ENCODE measurements at places on chromosomes 5 and 9. TPM values are rescaled to one million over a fixed set of nuclear protein-coding genes. Genes with fewer than 3 reads are reported as not detected.

DNA sequence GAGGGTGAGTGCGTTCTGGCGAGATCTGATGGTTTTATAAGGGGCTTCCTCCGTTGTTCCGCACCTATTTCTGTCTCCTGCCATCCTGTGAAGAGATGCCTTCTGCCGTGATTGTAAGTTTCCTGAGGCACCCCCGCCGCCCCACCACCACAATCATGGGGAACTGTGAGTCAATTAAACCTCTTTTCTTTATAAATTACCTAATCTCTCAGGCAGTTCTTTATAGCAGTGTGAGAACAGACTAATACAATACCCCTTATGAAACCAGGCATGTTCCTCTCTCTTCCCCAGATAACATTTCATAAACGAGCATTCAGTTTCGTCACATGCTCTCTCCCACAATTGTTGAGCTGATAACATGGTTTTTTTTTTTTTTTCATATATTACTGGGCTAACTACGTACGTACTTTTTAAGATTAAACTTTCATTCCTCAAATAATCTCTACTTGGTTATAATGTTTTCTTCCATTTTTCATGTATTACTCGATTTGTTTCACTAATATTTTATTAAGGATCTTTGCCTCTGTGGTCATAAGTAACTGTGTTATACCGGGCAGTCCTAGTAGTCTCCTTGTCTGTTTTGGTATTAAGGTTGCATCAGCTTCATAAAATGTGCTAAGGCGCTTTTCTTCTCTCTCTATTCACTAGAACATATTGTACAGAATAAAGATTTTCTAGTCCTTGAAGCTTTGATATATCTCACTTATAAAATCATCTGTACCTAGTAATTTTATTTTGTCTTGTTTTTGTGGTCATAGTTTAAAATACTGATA lies 64.9 kb upstream of the MVB12B start:
- DNase-seq: no peak

Gene IFNA2
- not detected for total RNA-seq

DNA sequence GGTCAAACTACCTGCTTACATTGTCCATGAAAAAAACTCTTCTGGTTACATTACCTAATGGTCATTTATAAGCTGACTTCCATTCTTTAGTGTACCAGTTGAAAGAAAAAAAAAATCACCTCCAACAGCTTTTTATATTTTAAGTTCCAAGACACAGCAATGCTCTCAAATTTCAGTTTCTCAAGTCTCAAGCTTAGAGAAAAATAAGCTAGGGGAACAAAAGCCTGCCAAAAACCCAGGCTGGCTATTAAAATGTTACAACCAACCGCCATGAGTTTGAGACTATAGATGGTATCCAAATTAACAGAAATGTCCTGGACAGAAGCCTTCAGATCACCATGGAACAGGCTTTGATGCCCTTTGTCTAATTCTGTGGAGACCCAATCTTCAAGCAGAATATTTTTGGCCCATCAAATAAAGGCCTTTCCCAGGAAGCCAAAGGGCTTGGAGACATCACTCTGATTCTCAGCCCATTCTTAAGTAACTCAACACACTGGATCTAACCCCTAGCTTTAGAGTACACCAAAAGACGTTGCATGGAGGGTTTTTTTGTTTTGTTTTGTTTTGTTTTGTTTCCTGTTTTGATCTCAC lies 343.7 kb downstream of the GLIS3 start:
- no peak for DNase-seq

GRCh38 chr5:21219251-21219650 lies 1231.3 kb upstream of the CDH18 start:
- DNase-seq: no peak

DNA sequence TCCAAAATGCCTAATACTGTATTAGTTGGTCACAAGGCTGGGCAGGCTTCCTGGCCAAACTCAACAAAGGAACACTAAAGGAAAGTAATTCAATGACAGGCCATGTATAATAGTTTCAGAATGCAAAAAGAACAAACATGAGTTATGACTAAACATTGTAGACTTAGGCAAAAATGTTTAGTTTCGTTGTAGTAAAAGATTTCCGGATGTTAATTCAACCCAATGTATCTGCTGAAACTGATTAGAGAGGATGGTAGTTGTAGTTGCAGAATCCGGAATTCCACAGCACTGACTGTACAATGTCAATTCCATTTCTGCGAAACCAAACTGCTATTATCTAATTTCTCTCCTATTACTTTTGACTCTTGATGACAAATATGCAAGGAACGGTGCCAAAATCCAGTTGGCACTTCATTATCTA lies 117.9 kb upstream of the FST start:
- no peak for DNase-seq

DNA sequence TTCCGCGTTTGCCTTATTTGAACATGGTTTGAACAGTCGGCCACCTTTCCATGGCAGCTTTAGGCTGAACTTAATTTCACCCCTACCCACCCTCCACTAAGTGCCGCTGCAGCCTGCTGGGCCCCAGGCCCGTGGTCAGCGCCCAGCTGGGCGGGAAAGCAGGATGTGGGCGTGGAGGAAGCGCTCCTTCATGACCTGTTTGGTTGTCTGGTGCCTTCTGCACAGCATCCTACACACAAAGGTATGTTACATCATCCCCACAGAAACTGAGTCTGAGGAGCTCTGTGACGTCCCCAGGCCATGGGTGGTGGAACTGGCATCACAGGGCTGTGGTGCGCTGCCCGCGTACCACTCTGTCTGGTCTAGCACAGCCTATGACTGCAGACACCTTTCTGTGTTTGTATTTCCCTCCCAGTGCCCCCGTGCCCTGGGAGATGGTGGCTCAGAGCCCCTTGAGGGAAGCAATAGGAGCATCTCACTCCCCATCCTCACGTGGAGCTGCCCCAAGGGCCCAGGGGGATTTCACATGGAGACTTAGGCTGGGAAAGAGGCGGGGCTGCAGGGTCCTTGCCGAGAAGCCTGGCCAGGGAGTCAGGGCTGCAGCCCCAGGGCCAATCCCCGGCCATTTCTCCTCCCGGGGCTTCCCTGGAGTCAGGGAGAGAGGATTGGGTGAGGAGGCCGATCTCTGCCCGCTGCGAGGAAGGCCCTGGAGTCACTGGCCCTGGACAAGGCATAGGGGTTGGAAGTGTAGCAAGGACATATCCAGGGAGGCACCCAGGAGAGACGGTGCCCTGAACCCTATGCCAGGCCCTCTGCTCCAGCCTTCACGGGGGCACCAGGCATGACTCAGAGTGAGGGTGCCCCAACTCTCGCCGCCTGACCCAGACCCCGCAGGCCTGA lies 37.5 kb upstream of the SUSD3 start:
- DNase-seq: no peak

DNA sequence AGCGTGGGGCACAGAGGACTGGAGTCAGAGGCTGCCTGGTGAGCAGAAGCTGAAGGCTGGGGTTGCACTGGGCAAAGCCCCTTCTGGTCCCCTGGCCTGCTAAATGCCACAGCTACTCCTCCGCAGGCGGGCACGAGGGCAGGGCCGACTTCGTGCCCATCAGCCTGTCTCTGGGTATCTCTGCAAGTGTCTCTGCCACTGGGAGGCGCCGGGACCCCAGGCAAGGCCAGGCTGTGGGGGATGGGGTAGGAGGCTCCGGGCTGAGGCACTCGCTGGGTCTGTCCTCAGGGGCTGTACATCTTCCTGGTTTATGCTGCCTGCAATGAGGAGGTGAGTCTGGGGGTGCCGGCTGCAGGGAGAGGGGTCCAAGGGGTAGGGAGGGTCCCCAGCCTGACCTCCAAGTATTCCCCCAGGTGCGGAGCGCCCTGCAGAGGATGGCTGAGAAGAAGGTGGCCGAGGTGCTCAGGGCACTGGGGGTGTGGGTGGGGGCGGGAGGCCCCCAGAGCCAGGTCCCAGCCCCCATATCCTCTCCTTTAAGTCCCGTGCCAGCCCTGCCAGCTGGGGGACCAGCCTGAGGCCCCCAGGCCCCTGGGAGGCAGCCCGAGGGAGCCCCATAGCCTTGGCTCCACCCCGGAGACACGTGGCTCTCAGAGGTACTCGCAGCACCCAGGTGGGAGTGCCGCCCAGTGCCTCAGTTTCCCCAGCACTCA lies 25.1 kb downstream of the ADGRD2 start:
- no peak for DNase-seq

GRCh38 chr5:167872791-167873190 lies 418.7 kb upstream of the WWC1 start:
- no peak for DNase-seq

DNA sequence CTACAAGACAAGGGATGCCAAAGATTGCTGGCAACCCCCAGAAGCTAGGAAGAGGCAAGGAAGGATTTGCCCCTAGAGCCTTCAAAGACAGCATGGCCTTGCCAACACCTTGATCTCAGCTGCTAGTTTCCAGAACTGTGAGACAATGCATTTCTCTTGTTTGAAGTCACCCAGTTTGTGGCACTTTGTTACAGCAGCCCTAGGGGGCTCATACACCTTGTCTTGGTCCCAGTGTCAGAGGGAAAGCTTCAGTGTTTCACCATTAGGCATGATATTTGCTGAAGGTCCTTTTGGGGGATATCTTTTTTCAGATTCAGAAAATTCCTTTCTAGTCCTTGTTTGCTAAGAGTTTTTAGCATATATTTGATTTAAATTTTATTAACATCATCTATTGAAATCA lies 3.1 kb upstream of the PPIC start:
- DNase-seq: no peak

- no peak for DNase-seq
Observed at GRCh38 chr5:153926201-153926600, 112.5 kb downstream of the FAM114A2 start.

DNA sequence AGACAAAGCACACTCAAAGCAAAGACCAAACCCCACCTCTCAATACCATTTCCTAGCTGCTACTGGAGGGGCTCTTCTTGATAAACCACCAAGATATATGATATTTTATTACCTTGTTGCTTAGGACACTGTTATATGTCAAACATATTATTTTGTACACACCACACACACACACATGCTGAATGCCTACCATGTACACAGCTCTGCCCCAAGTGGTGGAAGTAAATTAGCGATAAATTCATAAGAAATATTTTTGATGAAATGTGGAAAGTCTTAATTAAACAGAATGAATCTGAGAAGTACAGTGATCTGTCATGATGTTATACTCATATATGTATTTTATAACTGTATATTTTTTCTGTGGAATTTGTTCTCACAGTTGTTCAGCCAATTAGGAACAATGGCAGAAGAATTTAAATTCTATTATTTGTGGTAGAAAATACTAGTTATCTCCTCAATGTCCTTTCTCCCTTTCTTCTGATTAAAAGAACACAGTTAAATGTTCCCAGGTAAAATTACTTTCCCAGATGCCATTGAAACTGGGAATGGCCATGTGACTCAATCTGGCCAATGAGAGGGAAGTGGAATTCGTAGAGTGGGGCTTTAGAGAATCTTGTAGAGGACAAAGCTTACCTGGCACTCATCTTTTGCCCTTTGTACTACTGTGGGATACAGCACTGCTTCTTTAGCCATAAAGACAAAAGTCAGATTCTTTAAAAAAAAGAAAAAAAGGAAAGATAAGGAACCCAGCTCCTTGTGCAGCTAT lies 156.5 kb downstream of the SNCAIP start:
- DNase-seq: no peak

DNA sequence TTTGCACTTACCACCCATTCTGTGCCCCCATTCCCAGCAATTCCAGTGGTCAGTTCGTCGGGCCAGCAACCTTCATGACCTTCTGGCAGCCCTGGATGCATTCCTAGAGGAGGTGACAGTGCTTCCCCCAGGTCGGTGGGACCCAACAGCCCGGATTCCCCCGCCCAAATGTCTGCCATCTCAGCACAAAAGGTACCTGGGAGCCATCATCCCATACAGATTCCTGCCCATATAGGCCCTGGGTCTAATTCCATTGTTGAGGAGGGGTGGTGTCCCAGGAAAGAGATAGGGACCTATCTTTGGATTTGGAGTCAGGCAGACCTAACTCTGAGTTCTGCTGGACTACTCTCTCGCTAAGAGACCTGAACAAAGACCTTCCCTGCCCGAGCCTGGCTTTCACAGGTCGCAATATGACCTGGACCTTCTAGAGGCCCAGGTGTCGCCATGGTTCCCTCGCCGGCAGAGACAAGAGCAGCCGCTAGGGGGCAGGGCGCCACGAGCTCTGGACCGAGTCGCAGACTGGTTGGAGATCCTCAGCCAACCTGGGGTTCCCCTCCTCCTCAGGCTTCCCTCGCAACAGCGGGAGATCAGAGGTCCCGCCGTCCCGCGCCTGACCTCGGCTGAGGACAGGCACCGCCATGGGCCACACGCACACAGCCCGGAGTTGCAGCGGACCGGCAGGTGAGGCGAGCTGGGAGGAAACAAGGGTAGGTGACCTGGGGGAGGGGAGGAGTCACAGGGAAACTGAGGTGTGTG lies 3.1 kb downstream of the SLC4A9 start:
- DNase-seq: peak; percentile 90

Gene LCN6
- total RNA-seq: 0.56 TPM

GRCh38 chr5:1931604-1932231 lies 49.0 kb upstream of the IRX4 start:
- DNase-seq: no peak

GRCh38 chr5:175743676-175744210 lies 85.9 kb downstream of the HRH2 start:
- no peak for DNase-seq

DNA sequence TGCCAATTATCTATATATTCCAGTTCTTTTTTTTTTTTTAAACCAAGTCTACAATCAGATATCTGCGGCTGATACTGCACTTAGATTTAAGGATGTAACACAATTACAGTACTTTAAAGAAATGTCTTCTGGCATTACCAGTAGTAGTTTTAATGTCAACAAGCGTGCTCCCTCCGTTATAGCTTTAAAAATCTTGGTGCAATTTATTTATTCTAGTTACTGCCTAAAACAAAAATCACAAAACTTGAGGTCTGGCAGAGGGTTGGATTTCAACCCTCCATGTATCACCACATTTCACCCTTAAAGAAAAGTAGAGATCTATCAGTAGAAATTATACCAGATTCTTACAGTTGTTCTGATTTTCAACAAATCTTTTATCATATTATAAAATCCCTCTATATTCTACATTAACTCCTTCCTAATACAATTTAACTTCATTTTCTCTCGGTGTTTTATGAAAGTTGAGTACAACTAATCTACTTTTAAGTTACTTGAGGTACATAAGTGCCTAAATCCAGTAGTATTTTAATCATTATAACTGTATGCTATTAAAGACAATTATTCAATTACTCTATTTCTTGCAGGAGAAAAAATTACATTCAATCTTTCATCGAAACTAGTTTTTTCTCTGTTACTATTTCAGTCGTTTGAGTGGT lies 2.0 kb upstream of the RICTOR start:
- no peak for DNase-seq

Gene SH2D3C
- 3.5 TPM for total RNA-seq

Gene SLCO6A1
- not detected for total RNA-seq

Gene NRG2
- total RNA-seq: 0.48 TPM

Gene LRRTM2
- 0.10 TPM for total RNA-seq

- DNase-seq: no peak
Observed at GRCh38 chr5:115831163-115831768, 10.1 kb downstream of the ATG12 start.
